ENCODE measurements at places on chromosomes 16 and 17.

DNA sequence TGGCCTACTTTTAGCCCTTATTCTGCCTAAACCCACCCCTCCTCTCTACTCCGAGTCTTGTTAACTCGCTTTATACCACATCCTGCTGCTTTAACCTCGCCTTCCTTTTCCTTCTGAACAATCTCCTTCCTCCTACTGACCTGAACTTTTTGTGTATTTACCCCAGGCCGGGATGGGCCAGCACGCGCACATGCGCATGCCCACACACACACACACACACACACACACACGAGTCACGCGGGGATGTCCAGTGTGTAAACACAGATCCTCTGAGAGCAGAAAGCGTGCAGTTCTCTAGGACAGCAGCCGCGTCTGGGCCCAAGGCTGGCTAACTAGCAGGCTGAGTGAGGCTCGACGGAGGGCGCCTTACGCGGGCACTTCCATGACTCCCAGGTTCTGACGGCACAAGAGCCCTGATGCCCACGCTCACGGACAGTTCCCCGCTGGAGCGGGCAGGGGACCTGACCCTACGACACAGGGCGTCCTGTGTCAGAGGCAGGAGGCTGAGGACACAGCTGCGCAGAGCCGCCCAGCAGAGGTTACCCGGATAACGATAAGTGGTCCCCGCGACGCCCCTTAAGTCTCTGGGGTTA, 610 bp downstream of the PIK3R5 start:
- DNase-seq = no peak

GRCh38 chr16:89808475-89808874, 8.0 kb downstream of the FANCA start:
- DNase-seq = no peak

DNA sequence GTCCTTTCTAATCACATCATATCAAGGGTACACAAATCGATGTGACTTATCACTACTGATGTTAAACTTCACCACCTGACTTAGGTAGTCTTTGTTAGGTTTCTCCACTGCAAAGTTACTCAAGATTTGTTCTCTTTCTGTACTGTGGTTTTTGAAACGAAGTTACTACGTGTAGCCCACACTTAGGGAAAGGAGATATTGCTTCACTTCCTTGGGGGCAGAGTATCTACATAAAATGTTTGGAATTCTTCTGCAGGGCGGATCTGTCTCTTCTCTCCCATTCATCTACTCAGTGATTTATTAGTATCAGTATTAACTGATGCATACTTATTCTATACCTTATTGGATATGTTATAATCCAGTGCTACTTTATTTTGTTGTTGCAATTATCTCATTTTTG, 403.6 kb upstream of the MON1B start:
- DNase-seq = no peak

DNA sequence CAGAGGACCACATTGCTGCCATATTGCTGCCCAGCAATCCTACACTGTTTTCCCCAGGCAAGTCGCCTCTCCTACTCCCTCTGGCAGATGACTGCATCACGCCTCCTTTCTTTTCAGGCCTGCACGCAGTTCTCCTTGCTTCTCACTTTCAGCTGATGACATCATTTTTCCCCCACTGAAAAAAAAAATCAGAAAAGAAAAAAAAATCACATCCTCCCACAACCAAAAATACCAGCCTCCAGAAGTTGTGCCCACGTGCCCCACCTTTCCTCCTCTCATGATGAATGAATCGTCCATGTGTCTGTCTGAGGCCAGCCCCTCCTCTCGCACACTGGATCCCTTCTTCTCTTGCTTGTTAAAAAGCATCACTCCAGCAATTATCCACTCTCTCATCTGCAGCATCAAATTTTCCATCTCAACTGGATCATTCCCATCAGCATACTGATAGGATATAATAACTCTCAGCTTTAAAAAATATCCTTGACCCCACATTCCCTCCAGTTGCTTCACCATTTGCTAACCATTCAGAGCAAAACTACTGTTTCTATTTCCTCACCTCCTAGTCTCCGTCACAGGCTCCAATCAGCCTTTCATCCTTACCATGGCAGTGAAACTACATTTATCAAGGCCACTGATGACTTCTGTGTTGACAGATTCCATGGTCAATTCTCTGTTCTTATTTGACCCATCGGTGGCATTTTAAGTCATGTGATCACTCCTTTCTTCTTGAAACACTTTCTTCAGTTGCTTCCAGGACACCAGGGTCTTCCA, 30.1 kb upstream of the DYNLL2 start:
- DNase-seq = no peak

DNA sequence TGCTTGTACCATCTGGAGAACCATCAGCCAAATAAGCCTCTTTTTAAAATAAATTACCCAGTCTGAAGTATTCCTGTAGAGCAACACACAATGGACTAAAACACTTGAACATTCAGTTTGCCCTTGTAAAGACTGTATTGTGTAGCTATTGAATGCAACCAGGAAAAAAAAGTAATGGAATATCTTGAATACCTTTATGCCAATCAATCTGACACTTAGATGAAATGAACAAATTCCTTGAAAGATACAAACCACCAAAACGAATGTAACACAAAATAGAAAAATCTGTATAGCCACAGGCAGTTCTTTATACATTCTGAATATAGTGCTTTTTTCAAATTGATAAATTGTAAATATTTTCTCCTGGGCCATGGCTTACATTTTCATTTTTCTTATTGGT, 63.3 kb upstream of the KCNJ16 start:
- no peak for DNase-seq

GRCh38 chr17:74467221-74467951, 952 bp downstream of the CD300A start:
- DNase-seq = no peak

DNA sequence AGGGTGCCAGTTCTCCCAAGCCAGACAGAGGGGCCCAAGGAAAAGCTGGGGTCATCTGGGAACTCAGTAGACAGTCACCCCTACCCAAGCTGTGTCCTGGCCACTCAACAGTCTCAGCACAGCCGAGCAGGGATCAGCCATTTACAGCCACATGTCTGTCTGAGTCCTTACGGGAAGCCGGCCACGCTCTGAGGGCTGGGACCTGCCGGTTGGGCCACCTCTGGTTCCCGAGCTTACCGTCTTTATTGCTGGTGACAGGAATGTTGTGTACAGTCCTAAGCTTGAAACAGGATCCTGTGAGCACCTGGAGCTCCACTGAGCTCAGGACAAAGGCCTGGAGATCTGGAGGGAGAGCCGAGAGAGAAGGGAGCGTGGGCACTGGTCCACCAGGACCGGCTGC, 59.8 kb downstream of the TIMM22 start:
- DNase-seq = no peak

DNA sequence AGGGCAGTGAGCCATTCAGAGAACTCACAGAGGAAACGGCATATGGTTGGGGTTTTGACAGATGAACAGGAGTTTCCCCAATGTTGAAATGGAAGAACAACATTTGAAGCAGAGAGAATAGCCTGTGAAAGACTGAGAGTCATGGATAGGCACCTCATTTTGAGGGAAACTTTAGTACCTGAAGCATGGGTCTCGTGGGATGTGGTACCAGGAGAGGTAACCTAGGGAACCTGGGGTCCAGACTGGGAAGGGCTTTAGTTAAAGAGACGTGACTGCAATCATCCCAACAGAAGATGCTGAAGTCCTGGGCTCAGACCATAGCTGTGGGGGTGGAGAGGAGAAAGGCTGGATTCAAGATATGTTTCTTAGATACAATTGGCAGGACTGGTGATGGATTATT, 137.8 kb upstream of the CCL2 start:
- DNase-seq = no peak

- DNase-seq = no peak
Observed at GRCh38 chr17:72092710-72093322, 28.0 kb upstream of the SOX9 start.

DNA sequence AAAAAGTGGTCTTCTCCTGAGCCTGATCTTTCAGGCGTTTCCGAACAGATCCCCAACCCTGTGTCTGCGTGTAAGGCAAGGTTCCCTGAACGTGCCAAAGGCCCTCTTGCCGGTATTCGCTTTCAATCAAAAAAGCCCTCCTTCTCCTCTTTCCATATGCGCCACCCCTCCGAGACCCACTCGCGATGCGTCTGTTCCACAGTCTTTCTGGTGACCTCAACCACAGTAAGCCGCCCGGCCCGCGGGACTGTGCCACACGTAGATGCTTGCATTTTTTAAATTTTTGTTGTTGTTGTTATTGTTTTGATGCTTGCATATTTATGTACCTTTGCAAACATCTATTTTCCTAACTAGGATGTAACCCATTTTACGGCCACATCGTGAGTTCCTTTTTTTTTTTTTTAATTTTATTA, 607 bp upstream of the PRPSAP1 start:
- no peak for DNase-seq

DNA sequence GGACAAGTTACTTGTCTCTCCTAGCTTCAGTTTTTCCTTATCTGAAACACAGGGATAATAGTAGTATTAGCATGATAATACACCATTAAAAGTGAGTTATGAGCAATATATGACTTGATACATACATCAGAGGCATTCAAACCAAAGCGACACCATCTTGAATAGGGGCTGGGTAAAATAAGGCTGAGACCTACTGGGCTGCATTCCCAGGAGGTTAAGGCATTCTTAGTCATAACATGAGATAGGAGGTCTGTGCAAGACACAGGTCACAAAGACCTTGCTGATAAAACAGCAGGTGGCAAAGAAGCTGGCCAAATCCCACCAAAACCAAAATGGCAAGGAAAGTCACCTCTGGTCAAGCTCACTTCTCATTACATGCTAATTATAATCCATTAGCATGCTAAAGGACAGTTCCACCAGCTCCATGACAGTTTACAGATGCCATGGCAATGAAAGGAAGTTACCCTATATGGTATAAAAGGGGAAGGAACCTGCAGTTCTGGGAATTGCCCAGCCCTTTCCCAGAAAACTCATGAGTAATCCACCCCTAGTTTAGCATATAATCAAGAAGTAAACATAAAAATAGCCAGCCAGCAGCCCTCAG, 37.2 kb upstream of the HS3ST3A1 start:
- no peak for DNase-seq

- no peak for DNase-seq
Observed at GRCh38 chr16:64864232-64864809, 257.5 kb downstream of the CDH11 start.

GRCh38 chr17:50572541-50572940, 12.0 kb downstream of the CACNA1G start:
- DNase-seq = no peak

DNA sequence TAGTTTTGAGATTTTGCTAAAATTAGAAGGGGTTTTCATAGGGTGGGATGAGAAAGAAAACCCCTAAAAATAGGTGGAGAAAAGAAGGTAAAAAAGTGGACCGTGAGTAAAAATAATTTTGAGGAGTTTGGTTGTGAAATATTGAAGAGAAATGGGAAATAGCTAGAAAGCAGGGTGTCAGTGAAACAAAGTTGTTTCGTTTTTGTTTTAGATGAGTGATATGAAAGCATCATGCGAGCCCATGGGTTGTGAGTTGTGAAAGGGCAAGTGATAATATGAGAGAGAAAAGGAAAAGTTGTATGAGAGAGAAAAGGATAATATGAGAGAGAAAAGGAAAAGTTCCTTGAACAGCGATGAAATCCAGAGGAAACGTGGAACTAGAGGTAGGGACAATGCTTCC, 7.3 kb upstream of the SMIM36 start:
- DNase-seq = no peak

DNA sequence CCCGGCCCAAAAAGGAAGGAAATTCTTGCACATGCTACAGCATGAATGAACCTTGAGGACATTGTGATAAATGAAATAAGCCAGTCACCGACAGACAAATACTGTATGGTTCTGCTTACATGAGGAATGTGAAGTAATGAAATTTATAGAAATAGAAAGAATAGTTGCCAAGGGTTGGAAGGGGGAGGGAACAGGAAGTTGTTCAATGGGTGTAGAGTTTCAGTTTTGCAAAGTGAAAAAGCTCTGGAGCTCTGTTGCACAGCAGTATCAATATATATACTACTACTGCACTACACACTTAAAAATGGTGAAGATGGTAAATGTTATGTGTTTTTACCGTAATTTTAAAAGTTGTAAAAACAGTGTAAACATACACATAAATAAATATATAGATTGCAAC, 43.7 kb downstream of the PKD1L3 start:
- no peak for DNase-seq

- no peak for DNase-seq
Observed at GRCh38 chr17:12619459-12620199, 46.1 kb upstream of the MYOCD start.

- no peak for DNase-seq
Observed at GRCh38 chr17:82257473-82257872, 16.0 kb downstream of the CSNK1D start.

- DNase-seq = no peak
Observed at GRCh38 chr17:61505846-61506627, 53.8 kb downstream of the TBX4 start.

GRCh38 chr16:79359082-79359481, 241.5 kb downstream of the MAF start:
- no peak for DNase-seq

- no peak for DNase-seq
Observed at GRCh38 chr16:52834736-52835465, 217.8 kb downstream of the CHD9NB start.

DNA sequence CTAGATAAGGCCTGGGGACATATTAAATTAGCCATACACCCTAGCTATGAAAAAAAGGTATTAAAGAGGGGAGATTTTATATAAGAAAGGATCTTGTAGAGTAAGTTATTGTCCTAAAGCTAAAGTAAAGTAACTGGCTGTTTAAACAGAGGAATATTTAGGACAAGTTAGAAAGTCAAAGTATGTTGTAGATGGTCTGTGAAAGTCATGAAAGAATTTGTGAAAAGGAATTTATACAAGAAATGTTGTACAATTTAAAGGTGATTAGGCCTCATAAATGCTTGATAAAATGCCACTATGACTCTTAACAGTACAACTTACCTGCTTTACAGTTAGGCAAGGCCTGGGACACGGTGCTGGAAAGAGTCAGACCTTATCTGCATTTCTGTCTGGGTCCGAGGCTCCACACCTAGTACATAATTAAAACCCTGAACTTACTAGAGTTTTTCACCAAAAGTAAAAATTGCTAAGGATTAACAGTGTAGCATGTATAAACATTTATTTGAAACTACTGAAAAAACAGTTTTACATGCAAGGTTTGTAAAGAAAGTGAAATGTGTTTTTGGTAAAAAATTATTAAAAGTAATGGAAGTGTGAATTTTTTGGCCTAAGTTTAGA, 445.3 kb upstream of the TOM1L1 start:
- DNase-seq = no peak

DNA sequence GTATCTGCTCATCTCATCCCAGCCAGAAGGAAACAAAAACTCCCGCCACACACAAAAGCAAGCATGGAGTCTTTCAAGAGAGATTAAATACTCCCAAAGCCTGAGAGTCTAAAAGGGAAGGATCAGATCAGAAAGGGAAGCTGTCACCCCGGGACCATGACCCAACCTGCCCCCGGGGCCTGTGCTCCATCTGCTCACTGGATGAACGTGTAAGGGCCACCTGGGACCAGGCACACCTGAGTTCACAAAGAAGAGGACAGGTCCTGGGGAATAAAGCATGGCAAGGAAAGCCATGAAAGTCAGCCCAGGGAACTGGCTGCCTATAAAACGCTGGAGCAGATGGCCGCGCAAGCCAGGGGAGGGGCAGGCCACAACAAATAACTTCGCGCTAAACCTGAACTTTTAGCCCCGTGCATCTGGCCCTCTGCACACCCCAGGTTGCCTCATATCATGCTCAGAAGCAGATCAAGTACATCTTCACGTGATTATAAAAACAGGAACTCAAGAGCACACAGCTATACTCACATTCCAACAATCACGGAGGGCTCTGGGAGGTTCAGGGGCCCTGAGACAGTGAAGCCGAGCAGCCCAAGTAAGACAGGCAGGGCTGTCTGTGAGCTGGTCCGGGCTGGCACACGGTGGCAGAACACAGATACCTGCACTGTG, 3.4 kb downstream of the TMEM11 start:
- DNase-seq = no peak

All from stimulated activated CD4-positive, alpha-beta T cell treated with anti-CD3 and anti-CD28 coated beads, Interleukin-2, amount 100 ng/mL, for 48 hours (primary cell).